NCI-H510A treated with DMSO at 0.1 percent for 48 hours (cell line): ENCODE measurements at places on chromosomes 1 and 21.

GRCh38 chr1:153526132-153526543 lies 9.7 kb downstream of the S100A6 start:
- peak; percentile 30 for DNase-seq

- DNase-seq: peak; percentile 98
These were observed 207.4 kb upstream of the RUNX1 start for GRCh38 chr21:35256468-35256988.

DNA sequence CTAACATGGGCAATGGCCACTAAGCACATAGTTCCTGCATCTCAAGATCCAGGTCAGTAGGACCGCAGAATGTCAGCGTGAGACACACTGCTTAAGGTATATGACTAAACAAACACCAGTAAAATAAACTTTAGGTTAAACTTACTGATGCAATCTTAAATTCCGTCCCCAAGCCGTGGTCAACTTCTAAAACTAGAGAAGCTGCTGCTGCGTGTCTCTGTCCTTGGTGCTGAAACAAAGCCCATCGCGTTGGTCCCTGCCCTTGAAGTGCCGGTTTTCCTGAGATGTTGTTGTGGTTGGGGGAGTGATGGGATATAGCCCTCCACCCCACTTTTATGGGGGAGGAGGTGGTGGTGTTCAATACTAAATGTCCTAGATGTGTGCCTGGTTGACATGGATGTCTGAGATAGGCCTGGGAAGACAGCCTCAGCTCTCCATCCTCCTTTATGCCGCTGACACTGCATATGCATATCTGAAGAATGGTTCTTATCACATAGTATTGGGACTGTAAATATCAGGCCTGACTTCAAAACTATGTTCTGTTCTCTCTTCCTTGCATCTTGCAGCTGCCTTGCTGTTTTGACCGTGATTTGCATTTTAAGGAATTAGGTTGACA lies 72.0 kb upstream of the KCNA3 start:
- DNase-seq: no peak

GRCh38 chr1:218886101-218886871 lies 287.4 kb upstream of the LYPLAL1 start:
- DNase-seq: no peak

DNA sequence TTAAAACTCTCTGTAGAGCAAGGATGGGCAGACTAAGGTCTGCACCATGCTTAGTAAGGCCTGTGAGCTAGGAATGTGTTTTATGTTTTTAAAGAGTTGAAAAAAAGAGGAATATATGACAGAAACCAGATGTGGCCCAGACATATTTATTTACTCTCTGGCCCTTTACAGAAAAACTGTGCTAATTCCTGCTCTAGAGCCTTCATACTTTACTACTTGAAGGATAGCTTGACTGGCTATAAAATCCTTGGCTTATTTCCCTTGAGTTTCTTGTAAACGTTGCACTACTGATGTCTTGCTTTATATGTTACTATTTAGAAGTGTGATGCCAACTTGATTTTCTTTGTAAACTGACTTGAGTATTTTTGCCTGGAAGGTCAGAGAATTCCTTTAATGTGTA lies 33.5 kb downstream of the CTBS start:
- no peak for DNase-seq

- DNase-seq: no peak
These were observed 83.4 kb upstream of the ABCD3 start for GRCh38 chr1:94334764-94335163.

DNA sequence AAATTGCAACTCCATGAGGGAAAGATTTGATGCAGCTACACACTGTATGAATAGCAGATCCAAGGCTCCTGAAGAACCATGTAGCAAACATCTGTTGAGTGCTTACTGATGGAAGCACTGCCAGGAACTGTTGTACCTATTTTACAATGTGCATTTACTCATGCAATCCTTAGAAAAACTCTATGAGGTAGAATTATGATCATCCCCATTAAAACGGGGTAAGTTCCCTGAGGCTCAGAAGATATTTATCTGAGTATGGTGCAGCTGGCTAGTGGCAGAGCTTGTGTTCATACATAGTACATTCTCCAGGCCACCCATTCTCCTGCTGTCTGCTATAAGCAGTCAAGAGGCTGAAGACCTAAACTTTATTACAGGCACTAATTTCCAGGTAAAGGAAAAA lies 54.4 kb upstream of the C8B start:
- peak; percentile 21 for DNase-seq

GRCh38 chr1:183893561-183894289 lies 88.8 kb downstream of the RGL1 start:
- no peak for DNase-seq

DNA sequence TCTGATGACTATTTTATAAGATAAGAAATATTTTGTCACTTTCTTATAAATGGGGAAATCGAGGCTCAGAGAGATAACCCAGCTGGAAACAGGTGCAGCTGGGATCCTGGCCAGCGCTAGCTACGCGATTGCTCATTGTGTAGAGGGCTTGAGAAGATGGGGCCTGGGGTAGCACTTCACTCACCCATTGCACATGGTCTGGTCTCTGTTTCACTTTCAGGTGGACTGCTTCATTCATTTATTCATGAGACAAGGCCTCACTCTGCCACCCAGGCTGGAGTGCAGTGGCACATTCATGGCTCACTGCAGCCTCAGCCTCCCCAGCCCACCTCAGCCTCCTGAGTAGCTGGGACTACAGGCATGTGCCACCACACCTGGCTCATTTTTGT lies 23.8 kb downstream of the UBE4B start:
- DNase-seq: peak; percentile 97

GRCh38 chr21:37341254-37341960 lies 25.2 kb upstream of the DYRK1A start:
- DNase-seq: no peak

GRCh38 chr1:83060651-83061390 lies 938.1 kb downstream of the TTLL7 start:
- no peak for DNase-seq

- no peak for DNase-seq
These were observed 3.2 kb upstream of the BEST4 start for GRCh38 chr1:44790968-44791801.

DNA sequence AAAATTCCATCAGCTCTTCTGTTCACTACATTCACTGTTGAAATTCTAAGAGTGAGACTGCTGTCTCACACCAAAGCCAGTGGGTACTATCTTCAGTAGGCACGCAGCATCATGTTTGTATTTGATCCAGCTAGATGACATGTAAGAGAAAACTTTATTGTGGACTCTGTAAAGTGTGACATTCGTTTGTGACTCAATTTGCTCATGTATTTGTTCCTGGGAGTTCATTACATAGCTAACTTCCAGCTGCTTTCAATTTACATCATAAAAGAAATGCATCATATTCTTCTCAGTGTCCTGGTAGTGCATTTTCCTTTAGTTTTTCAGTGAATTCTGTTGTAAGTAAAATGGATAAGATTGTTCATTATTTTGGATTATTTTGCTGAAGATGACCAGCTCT lies 31.4 kb downstream of the CTH start:
- no peak for DNase-seq

GRCh38 chr1:36560621-36561360 lies 78.1 kb upstream of the CSF3R start:
- DNase-seq: no peak

DNA sequence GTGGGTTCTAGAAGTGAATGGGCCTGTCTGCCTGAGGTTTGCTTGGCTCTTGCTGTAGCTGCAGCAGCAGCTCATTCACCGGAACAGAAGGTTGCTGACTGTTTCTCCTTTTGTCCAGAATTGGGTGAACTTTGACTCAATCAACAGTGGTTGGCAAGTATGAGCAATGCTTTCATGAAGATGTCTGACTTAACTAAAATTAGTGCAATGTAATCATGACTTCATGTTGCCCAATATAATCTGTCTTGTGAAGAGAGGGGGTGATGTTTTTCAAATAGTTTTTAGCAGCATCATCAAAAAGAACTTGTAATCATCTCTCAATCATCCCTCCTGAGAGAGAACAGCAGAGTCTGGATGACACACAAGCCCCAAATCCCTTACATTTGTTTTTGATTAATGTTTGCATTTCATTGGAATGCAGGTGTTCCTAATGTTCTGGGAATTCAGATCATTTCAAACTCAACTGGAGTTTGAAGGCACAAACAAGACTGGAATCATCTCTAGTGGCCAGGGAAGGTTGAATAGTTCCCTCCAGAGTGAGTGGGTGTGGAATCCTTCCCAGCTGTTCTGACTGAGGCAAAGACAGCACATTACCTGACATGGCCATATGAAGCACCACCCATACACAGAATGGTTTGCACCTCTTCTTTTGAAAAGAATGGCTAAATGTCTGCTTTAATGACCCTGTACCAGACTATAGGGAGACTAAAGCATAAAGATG lies 82.9 kb downstream of the HLX start:
- no peak for DNase-seq

DNA sequence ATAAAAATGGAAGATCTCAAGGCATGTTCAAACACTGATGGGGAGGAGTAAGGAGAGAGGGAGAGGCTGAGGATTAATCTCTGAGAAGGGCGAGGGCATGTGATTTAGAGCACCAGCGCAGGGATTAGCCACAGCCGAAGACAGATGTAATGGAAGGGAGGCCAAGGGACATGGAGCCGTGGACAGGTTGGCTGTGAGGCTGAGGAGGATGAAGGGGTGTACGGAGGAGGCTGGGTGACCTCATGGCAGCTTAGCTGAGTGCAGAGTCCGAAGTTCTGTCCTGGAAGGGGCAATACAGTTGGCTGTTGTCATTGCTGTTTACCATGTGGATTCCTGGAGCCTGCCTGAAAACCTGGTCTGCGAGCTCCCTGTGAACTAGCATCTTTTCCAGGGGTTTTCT lies 342.8 kb downstream of the RPS6KC1 start:
- DNase-seq: no peak

- DNase-seq: no peak
These were observed 21.5 kb upstream of the FAM43B start for GRCh38 chr1:20530901-20531300.
